ENCODE measurements at places on chromosomes 12 and 14. TPM values are rescaled to one million over a fixed set of nuclear protein-coding genes. Genes with fewer than 3 reads are reported as not detected.

DNA sequence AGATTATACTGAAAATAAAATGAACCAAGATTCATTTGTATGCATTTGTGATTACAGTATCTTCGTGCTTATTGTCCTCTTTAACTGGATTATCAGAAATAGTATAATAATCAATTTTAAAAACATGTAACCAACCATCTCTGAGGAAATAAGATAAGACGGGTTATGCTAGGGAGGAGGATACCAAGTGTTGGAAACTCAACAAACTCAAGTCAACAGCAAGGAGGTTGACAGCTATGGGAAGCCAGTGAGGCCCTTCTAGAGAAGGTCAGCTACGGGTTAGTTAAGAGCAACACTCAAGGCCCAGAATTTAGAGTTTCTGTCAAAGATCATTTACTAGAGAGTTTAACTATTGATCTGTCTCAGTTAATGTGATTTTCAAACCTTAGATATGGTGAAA, 137.2 kb downstream of the PDZRN4 start:
- H3K36me3 ChIP-seq, result no peaks in the 10 kb centered on the region
- H3K4me3 ChIP-seq, result no peak overlapping the region
- H3K4me1 ChIP-seq, result no peaks in the 10 kb centered on the region
- H3K27ac ChIP-seq, result no peak overlapping the region
- no peak for DNase-seq

DNA sequence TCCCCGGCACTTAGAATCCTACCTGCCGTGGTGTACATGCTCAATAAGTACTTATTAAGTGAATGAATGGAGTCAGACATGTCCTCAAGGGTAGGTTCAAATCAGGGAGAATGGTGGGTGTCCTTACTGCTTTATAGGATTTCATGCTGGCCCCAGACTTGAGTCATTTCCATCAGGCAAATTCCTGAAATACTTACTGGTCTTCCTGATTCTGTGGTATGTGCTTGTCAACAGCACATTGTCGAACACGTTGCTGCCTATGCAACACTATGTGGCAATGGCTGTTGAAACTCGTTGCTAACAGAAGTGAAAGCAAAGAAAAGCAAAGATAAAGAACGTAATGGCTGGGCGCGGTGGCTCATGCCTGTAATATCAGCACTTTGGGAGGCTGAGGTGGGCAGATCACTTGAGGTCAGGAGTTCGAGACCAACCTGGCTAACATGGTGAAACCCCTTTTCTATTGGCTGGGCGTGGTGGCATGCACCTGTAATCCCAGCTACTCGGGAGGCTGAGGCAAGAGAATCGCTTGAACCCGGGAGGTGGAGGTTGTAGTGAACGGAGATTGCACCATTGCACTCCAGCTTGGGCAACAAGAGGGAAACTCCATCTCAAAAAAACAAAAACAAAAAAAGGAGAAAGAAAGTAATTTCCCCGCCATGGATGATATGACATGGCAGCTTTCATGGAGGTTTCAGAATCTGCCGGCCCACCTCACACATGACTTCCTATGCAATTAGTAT, 214.9 kb downstream of the ZFP36L1 start:
- H3K36me3 ChIP-seq, result no peaks in the 10 kb centered on the region
- no peaks in the 10 kb centered on the region for H3K27me3 ChIP-seq
- no peak overlapping the region for H3K4me3 ChIP-seq
- peak overlapping the region; percentile 58 for H3K27ac ChIP-seq
- peaks cover 4% of the 10 kb centered on the region for H3K4me1 ChIP-seq

DNA sequence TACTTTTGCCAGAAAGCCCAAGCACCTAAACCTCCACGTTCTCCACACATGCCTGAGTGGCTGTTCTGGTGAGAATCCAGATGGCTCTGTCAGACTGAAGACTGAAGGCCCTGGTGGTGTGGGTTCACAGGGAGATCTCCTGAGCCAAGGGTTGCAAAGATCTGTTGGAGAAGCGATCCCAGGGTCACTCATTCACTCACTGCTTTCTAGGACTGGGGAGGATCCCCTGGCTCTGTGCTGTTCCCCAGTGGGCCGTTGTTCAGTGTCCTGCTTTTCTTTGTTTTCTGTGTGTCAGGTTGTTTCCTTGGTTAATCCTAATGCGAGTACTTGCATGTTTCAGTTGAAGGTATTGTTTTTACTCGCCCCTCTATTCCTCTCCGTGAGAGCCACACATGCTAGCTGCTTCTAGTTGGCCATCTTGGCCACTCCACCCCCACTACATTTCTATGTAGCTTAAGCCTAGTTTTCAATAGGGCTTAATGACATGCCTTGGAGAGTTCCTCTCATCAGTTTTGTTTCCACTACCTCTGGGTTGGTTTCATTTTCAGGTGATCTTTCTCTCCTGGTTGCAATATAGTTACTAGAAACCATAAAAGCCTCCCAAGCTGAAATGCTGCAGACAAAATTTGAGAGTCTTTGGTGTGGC, 144.5 kb upstream of the SLC38A2 start:
- DNase-seq, result no peak
- no peak overlapping the region for H3K27ac ChIP-seq
- H3K4me3 ChIP-seq, result no peak overlapping the region
- H3K36me3 ChIP-seq, result no peaks in the 10 kb centered on the region

DNA sequence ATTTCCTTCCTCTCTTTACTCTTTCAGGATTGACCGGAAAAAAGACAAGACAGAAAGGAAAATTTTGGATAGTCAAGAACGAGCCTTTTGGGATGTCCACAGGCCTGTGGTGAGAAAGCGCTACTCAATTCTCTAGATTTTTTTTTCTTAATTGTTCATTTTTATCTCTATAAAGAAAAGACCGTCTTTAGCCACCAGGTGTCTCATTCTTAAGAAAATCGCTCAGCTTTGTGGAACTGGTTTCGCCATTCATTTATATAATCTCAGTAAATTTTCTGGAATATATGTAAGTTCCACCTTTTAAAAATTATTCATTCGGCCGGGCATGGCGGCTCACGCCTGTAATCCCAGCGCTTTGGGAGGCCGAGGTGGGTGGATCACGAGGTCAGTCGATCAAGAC, 421.1 kb downstream of the DPF3 start:
- no peak for DNase-seq
- H3K4me3 ChIP-seq, result no peak overlapping the region
- H3K4me1 ChIP-seq, result no peaks in the 10 kb centered on the region
- no peaks in the 10 kb centered on the region for H3K27me3 ChIP-seq
- no peak overlapping the region for H3K27ac ChIP-seq
- H3K36me3 ChIP-seq, result no peaks in the 10 kb centered on the region

GRCh38 chr12:123050913-123051312, 70.4 kb downstream of the ARL6IP4 start:
- no peak overlapping the region for H3K27ac ChIP-seq
- no peak overlapping the region for H3K4me3 ChIP-seq
- peaks cover 27% of the 10 kb centered on the region for H3K4me1 ChIP-seq
- H3K27me3 ChIP-seq, result no peaks in the 10 kb centered on the region
- no peaks in the 10 kb centered on the region for H3K36me3 ChIP-seq
- no peak for DNase-seq

DNA sequence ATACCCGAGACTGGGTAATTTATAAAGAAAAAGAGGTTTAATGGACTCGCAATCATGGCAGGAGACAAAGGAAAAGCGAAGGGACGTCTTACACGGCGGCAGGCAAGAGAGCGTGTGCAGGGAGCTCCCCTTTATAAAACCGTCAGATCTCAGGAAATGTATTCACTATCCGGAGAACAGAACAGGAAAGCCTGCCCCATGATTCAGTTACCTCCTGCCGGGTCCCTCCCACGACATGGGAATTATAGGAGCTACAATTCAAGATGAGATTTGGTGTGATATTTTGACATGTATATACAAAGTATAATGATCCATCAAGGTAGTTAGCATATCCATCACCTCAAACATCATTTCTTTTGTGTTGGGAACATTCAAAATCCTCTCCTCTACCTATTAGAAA, 2.3 kb upstream of the CDCA4 start:
- H3K36me3 ChIP-seq, result no peaks in the 10 kb centered on the region
- no peaks in the 10 kb centered on the region for H3K27me3 ChIP-seq
- H3K4me3 ChIP-seq, result no peak overlapping the region
- DNase-seq, result no peak
- no peaks in the 10 kb centered on the region for H3K4me1 ChIP-seq

DNA sequence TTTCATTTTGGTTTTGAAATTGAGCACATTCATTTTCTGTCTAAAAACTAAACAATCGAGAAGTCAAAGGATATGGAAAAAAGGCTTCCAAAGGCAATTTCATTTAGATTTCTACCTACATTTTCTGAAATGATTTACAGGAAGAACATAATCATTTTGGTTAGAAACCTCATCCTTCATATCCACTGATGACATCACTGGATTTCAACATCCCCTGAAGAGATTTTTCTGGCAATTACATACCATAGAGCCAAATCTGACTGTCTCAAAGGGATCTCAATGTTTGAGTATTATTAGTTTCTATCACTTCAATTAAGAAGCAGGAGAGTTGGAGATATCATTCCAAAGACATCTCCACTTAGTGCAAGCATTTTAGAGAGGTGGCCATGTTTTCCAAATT, 137.8 kb downstream of the TTC7B start:
- H3K27ac ChIP-seq, result no peak overlapping the region
- H3K27me3 ChIP-seq, result no peaks in the 10 kb centered on the region
- DNase-seq, result no peak
- H3K36me3 ChIP-seq, result no peaks in the 10 kb centered on the region
- no peak overlapping the region for H3K4me3 ChIP-seq

DNA sequence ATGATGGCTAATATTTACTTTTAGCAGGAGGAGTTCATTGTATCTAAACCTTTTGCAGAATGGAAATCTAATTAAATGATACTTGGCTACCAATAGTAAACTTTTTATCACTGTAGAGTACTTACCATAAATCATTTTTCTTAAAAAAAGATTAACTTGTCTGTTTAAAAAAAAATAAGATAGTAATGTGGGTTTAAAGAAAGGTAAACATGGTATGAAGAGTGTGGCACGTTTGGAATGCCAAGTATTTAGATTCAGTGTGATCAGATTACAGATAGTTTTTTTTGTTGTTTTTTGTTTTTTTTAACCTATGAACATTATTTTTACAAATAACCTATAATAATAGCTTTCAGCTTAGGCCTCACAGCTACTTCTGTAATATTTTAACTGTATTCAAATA, 25.8 kb downstream of the KTN1 start:
- no peak for DNase-seq
- peaks cover 4% of the 10 kb centered on the region for H3K4me1 ChIP-seq
- H3K27me3 ChIP-seq, result no peaks in the 10 kb centered on the region
- no peak overlapping the region for H3K27ac ChIP-seq

DNA sequence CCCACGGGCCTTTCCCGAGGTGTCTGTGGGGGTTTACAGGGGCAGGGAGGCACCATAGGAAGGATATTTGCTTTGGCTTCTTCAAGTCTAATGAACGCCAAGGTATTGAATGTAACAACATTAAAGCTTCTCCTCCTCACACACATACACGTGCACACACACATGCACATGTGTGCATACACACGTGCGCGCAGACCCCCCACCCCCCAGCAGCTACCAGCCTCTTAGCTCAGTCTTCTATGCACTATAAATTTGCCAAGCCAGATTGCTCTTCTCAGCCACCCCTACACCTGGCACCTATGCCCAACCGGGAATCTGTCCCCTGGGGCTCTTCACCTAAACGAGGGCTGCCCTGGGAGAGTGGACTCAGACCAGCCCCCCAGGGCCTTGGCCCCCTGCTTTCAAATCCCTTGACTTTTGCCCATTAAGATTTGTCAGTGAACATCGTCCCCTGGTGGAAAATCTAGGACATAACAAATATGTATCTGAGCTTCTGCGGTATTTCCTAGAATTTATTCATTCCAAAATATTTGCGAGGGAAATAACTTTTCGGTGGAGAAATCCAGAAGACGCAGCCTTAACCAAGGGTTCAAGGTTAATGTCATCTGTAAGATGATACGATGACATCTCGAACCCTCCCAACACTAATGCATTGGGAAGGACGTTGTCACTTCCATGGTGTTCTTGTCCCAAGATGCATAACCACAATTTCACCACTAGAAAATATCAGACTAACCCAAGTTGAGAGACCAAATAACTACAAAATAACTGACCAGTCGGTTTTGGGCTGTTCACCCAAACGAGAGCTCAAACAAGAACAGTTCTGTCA, 330.4 kb downstream of the MED13L start:
- H3K36me3 ChIP-seq, result no peaks in the 10 kb centered on the region
- H3K27ac ChIP-seq, result no peak overlapping the region
- no peak for DNase-seq
- H3K4me1 ChIP-seq, result peaks cover 32% of the 10 kb centered on the region

DNA sequence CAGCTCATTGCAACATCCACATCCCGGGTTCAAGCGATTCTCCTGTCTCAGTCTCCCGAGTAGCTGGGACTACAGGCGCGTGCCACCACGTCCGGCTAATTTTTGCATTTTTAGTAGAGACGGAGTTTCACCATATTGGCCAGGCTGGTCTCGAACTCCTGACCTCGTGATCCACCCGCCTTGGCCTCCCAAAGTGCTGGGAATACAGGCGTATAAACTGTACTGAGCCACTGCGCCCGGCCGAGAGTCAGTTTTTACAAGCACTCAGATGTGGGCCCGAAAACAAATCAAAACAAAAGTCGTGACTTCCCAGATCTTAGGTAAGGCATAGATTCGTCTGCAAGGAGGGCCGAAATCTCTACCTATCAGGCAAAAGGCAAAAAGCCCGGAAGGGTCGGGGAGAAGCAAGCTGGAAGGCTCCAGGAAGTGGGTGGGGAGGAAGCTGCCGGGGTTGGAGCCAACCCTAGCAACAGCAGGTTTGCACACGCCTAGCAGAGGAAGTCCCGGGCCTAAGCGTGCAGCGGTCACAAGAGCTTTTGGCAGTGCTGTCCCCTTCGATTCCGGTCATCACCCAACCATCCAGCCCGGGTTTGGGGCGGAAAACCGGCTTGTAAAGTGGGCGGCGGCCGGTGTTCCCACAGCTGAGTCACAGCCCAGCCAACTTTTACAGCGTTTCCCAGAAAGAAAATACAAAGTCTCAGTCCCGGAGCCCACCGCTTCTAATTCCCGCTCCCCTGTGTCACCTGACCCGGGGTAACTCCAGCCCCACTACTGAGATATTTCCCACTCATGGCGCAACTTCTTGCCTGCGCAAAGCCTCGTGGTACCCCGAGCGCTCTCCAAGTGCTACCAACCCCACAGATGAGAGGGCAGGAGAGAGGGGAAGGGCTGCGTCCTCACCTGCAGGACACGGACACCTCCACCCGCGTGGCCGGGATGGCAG, 583 bp downstream of the CPNE8 start:
- H3K27ac ChIP-seq, result peak overlapping the region; percentile 88
- peak; percentile 95 for DNase-seq
- H3K4me1 ChIP-seq, result peaks cover 18% of the 10 kb centered on the region
- H3K36me3 ChIP-seq, result no peaks in the 10 kb centered on the region
- H3K27me3 ChIP-seq, result no peaks in the 10 kb centered on the region
- peak overlapping the region; percentile 67 for H3K4me3 ChIP-seq

GRCh38 chr12:1801303-1801975, 18.9 kb upstream of the LRTM2 start:
- H3K27ac ChIP-seq, result no peak overlapping the region
- H3K36me3 ChIP-seq, result no peaks in the 10 kb centered on the region
- no peaks in the 10 kb centered on the region for H3K27me3 ChIP-seq
- no peak overlapping the region for H3K4me3 ChIP-seq
- peak; percentile 43 for DNase-seq
- peaks cover 3% of the 10 kb centered on the region for H3K4me1 ChIP-seq

GRCh38 chr14:39472078-39472477, 39.8 kb upstream of the FBXO33 start:
- no peak overlapping the region for H3K4me3 ChIP-seq
- H3K4me1 ChIP-seq, result no peaks in the 10 kb centered on the region
- no peak overlapping the region for H3K27ac ChIP-seq
- no peaks in the 10 kb centered on the region for H3K27me3 ChIP-seq
- no peaks in the 10 kb centered on the region for H3K36me3 ChIP-seq

DIO2 gene
- total RNA-seq, result not detected

C14orf39 gene
- not detected for total RNA-seq

MYH6 gene
- not detected for total RNA-seq

STAC3 gene
- total RNA-seq, result 1.1 TPM

AQP6 gene
- total RNA-seq, result 0.31 TPM

SYT10 gene
- total RNA-seq, result 0.07 TPM

Data from right lobe of liver (tissue), 6 donors.